Activated CD4-positive, alpha-beta T cell treated with anti-CD3 and anti-CD28 coated beads, Interleukin-2, amount 50 U/mL, for 48 hours (primary cell): ENCODE measurements at places on chromosomes 16 and 17.

- no peak for DNase-seq
Observed at GRCh38 chr17:19001907-19002590, 2.5 kb downstream of the FAM83G start.

- DNase-seq: peak; percentile 58
Observed at GRCh38 chr17:40646791-40647623, 611 bp downstream of the SMARCE1 start.

DNA sequence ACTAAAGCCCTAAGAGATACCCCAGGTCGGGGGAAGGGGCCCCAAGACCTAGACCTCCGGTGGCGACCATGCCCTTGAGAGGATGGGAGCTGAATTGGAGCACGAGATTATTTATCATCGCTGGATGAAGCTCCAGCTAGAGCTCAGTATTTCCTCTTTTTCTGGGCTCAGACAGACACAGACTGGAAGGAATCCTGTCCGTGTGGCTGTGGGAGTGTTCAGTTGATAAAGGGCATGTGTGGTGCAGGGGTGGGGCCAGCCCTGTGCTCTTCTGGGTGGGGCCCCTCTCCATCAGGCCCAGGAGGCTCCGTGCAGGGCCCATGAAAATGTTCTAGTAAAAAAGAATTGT lies 6.3 kb upstream of the CBX4 start:
- no peak for DNase-seq

GRCh38 chr16:78903843-78904242 lies 696.7 kb downstream of the MAF start:
- DNase-seq: no peak

DNA sequence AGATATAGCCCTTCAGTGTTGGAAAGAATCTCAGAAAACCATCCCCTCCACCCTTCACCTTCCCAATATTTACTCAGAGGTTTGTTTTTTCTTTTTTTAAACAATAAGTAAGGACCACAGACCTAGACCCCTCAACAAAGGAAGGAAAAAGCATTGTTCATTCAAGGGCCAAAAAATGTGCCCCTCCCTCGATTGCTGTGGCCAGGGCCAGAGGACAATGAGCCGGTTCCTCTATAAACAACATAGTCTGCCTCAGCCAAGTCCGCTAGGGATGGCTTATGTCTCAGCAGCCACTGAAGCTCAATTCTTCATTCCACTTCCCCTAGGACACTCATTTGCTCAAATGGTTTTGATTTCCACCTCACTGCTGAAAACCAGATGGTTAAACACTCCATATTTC lies 24.0 kb downstream of the TRIM16 start:
- DNase-seq: no peak

GRCh38 chr16:87424266-87424665 lies 32.1 kb downstream of the MAP1LC3B start:
- no peak for DNase-seq

DNA sequence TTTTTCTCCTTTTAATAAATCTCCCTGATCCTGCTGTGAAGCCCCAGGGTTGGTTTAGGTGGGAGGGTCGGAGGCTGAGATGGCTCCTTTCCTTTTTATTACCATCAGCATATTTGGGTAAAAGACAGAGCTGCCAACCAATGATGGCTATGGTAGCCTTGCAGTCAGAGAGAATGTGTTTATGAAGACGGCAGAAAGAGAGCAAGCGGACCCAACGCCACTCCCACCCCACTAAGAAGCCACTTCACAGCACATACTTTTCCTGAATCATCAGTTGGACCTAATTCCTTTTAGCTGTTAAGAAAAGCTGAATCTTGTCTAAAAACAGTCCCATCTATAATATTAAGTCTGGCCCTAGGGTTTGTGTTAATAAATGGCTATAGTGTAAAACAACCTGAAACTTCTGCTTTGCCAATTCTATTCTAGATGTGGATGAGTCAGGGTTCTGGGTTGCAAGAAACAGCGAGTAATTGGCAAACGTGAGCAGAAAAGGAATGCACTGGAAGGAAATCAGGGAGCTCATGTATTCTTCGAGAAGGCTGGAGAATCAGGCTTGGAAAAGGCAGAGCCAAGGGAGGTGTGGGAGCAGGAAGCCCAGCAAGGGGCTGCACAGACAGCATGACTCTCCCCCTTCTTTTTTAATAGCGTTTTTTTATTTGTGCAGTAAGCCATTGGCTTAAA lies 34.0 kb upstream of the PRKCA start:
- no peak for DNase-seq

DNA sequence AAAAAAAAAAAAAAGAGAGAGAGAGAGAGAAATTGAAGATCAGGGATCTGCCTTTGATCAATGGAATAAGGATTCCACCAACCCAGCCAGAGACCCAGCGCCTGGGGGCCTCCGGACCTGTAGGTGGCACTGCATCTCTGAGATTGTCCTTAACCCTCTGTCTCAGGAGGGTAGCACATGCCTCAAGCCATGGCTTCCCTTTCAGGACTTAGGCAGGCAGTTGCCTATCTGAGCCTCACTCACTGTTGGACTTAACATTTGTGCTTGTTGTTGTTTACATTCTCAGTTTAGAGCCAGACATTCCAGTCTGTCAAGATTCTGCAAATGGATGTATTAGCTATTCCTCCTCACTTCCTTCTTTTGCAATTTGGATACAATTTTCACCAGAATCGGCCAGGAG lies 5.1 kb upstream of the SCNN1B start:
- DNase-seq: peak; percentile 24

DNA sequence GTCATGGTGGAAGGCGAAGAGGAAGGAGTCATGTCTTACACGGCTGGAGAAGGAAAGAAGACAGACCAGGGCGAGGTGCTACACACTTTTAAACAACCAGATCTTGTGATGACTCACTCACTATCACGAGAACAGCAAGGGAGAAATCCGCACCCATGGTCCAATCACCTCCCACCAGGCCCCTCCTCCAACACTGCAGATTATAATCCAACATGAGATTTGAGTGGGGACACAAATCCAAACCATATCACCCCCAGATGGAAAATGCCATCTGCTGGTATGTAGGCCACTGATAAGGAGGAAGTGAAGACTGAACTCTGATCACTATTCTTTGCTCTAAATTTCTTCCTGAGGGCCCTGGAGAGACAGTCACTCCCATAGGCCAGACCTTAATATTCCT lies 7.5 kb upstream of the ITGAX start:
- no peak for DNase-seq

DNA sequence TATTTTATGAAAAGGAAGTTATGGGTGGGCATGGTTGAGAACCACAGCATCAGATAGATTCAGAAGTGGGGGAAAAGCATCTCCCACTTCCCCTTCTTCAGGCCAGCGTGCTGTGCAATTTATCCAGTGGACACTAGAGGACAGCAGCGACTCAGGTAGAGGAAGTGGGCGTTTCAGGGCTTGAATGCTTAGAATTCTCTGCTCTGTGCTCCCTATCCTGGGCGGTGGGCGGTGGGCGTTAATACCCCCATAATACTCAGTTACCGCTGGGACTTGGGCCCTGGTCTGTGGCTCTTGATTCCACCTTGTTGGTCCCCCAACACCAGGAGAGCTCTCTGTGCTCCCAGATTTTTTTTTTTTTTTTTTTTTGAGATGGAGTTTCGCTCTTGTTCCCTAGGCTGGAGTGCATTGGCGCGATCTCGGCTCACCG lies 3.7 kb upstream of the LYZL6 start:
- peak; percentile 49 for DNase-seq

GRCh38 chr16:47644166-47644565 lies 183.0 kb downstream of the PHKB start:
- no peak for DNase-seq

GRCh38 chr16:48323783-48324775 lies 61.1 kb downstream of the SIAH1 start:
- DNase-seq: no peak

DNA sequence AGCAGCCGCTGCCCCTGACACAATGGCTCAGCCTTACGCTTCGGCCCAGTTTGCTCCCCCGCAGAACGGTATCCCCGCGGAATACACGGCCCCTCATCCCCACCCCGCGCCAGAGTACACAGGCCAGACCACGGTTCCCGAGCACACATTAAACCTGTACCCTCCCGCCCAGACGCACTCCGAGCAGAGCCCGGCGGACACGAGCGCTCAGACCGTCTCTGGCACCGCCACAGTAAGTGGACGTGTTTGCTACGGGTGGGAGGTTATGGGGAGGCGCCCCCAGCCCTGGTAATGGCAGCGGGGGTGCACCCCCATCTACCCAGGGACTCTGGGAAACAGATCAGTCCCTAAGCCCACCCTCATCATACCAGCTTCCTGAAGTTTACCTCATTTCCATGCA lies 185.5 kb downstream of the RBFOX1 start:
- DNase-seq: no peak

- no peak for DNase-seq
Observed at GRCh38 chr16:12304861-12305596, 328.5 kb downstream of the SNX29 start.

DNA sequence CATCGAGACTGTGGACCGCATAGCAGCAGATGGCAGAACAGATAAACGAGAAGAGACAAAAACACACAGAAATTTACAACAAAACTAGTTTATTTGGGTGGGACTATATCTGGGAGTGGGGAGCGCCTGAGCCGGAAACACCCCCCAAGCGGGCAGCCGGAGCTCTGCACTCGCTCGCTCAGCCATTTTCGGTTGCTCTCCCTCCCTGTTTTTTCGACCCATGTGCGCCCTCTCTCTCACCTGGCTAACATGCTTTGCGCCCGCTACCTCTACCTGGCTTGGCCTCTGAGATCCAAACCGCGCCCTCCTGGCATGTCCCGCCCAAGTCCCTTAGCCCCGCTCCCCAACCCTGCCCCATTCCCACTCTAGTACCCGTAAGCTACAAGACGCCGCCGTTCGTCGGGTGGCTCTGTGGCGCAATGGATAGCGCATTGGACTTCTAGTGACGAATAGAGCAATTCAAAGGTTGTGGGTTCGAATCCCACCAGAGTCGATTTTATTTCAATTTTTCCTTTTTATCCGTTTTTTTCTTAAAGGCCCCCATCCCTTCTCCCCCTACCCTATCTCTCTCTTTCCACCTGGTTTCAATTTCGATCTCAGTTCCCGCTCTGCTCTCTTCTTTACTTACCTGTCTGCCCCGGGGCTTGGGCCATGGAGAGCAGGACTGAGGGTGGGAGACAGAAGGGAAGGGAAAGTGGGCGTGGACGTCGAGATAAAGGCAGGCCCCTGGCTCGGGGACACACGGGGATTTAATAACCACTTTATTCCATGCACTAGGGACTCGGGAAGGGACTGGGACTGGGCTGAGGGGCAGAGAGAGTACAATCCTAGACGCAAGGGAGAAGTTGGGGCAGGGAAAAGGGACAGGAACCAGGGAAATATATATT lies 2.4 kb upstream of the ALOXE3 start:
- DNase-seq: peak; percentile 84

GRCh38 chr17:156094-156621 lies 18.8 kb downstream of the SCGB1C2 start:
- DNase-seq: no peak
